ENCODE measurements at places on chromosomes 3 and 15.

DNA sequence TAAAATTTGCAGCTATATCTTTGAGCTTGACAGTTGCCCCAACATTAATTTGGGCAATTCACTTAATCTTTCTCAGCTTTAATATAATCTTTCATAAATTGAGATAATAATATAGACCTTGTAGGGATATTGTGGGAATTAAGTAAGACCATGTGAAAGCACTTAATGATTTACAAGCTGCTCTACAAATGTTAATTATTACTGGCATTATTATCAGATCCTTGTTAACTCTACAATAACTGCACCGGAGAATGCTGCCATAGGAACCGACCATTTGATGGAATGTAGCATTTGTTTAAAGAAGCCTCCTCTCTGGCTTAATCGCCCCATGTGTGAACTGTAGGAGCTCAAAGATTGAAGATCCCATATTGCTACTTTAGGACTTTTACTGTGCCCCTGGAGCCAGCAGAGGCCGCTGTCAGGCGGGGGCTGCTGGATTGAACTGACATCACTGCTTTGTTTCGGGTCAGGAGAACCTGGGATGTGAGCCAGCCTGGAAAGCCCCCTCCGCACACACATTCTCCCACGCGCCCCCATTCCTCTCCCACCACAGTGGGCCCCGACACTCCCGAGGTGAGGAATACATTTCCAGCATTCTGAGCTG lies 154.2 kb upstream of the TNIK start:
- DNase-seq: no peak

DNA sequence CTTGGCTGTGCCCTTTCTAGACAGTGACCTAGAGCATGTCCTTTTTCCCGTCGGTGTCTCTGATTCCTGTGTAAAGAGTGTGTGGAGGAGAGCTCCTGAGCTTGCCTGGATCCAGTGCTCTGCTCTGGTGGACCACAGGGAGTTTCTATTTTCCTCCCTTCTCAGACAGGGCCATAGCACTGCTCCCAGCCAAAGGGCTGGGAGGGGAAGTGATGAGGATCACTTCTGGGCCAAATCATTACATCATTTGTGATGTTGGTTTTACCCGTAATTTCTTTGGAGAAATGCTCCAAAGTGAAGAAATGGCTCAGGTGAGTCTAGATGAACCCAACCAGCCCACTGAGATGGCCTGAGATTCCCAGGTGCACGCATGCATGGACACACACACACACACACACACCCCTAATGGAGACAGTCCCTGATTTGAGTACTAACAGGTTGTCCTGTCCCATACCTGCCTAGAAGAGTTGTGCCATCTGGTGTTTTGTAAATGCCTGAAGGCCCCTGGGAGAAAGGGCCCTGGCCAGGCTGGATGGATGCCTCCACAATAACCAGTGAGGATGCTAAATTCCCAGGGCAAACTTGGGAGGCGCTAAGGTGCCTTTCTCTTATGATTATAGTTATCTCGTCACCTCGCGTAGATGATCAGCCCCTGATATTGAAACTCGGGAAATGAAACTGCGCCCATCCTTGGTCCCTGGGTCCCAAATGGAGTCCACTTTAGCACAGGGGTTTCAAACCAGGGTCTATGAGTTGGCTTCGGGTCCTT lies 86.9 kb downstream of the ASB7 start:
- DNase-seq: no peak

DNA sequence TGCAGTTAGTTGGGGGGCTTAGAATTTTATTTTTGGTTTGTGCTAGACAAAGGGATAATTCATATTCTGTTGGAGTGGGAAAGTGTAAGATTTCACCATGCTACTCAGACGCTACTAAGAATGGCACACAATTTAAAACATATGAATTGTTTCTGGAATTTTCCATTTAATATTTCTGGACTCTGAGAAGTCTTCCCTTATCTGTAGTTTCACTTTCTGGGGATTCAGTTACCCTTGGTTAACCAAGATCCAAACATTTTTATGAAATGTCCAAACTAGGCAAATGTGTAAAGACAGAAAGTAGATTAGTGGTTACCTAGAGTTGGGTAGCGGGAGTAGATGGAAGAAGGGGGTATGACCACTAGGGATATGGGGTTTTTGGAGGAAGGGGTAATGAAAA lies 53.1 kb downstream of the TCF12 start:
- DNase-seq: no peak

- DNase-seq: no peak
Measured at GRCh38 chr3:44833394-44833793, 28.3 kb upstream of the TMEM42 start.

- DNase-seq: no peak
Measured at GRCh38 chr15:90603893-90604292, 74.2 kb downstream of the CRTC3 start.
